ENCODE measurements at places on chromosomes 3 and 15.

DNA sequence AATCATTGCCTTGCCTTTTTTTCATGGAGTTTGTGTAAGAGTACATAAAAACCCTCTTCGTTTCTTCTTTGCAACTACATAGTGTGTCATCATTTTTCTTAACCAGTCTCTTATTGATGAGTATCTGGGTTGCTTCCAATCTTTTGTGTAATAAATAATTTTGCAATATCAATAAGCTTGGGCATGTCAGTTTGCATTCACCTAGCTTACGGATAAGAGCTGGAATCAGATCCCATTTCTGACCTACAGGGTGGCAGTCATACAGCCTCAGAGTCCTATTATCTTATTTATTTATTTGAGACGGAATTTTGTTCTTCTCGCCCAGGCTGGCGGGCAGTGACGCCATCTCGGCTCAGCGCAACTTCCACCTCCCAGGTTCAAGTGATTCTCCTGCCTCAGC is 18.3 kb downstream of the ANP32A start:
- no peak for DNase-seq

DNA sequence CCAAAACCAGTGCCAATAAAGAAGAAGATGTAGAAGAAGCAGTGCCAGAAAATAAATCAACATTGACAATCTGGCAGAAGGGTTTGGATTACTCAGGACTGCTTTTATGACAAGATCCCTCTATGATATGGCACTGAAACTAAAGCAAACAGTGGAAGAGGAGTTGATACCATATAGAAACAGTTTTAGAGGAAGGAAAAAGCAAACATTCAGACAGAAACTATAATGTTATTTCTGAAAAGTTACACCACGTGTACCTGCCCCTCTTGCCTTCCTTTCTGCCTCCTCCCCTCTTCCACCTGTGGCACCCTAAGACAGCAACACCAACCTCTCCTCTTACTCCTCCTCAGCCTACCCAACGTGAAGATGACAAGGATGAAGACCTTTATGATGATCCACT is 63.0 kb downstream of the SFMBT1 start:
- DNase-seq: no peak

DNA sequence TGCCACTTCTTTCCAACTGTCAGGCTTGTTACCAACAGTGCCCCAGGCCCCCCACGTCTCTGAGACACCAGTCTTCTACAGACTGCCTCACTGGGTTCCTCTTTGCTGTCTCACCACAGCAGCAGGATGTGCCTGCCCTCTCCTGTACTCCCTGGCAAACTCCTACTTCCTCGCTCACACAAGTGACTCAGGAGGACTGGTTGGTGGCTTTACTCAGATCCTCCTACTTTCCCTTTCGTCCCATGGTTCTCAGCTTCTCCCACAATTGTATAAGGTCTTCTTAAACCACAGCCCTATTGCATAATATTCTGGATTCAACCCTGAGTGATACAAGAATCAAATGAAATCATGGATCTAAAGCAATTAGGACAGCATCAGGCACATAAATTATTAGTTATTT is 246.6 kb upstream of the PROK2 start:
- peak; percentile 23 for DNase-seq

- DNase-seq: no peak
Observed at GRCh38 chr15:70845602-70846360, 8.2 kb downstream of the LARP6 start.

DNA sequence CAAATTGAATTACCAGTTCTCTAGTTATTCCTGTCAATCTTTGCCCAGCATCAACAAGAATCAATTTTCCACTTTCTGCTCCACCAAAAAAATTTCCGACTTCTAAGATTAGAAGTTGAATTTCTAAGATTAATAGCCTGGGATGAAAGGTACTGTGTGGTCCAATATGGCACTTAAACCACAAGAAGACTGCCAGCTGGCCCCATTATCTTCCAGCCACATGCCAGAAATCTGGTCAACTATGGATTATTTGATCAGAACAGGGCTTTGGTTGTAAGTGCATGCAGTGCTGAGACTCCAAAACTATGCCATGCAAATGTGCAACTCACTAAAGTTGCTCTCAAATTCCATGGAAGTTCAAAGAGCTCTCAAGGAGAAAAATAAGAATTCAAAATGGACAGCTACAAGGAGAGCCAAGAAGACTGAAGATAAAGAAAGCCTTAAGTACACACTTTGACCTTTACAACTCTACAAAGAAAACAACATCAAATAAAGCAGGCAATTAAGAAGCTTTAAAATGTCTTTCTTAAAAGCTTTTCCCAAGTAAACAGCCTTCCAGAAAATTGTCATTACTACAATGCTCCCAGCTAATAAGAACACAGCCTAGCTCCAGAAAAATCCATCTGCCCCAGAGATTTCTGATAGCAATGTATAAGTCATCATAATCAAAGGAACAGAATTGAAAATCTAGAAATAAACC is 64.2 kb downstream of the ST3GAL6 start:
- peak; percentile 46 for DNase-seq

DNA sequence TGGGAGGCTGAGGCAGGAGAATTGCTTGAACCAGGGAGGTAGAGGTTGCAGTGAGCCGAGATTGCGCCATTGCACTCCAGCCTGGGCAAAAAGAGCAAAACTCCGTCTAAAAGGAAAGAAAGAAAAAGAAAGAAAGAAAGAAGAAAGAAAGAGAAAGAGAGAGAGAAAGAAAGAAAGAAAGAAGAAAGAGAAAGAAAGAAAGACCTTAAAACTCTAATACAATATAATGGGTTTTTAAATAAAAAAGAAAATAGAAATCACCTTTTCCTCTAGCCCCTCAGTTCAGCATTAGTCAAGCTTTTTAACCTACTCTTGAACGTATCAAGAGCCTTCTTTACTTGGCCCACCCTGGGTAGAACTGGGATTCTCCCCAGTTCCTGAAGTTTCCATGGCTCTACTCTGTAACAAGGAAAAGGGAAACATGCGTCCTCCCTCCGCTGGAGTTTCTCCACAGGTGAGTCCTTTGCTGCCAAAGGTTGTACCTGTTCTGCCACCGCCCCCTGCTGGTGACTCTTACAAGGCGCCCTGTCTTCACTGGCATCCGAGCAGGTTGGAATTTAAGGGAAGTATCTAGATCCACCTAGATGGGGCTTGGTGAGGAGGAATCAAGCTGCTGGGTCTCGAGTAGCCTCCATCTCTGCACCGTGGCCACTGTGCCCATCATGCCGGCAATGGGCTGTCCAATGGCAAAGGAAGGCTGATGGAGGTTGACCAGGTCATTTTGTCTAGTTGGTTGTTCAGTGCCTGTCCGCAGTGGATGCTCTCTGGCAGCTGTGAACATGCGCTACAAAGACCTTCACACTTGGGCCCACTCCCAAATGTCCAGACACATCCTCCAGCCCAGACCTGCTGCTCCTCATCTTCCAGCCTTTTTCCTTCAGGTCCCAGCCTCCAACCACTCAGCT is 20.6 kb upstream of the EPHB3 start:
- DNase-seq: peak; percentile 64

GRCh38 chr3:190516416-190516815 is 2.5 kb downstream of the IL1RAP start:
- no peak for DNase-seq

DNA sequence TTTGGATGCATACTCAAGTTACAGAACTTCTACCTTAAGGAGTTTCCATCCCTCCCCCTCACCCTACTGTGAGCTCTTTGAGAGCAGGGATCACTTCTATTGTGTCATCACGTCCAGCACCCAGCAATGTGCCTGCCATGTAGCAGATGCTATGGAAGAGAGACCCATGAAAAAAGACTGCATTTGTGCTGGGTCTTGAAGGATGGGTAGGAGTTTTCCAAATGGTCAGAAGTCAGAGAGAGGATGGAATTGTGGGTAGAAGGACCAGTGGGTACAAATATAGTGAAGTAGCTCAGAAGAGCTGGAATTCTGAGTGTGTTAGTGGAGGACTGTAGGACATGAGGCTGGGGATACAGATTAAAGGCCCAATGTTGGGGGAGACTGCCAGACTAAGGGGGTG is 141.7 kb downstream of the SRGAP3 start:
- DNase-seq: no peak

GRCh38 chr3:12509466-12509865 is 25.2 kb downstream of the TSEN2 start:
- DNase-seq: no peak

DNA sequence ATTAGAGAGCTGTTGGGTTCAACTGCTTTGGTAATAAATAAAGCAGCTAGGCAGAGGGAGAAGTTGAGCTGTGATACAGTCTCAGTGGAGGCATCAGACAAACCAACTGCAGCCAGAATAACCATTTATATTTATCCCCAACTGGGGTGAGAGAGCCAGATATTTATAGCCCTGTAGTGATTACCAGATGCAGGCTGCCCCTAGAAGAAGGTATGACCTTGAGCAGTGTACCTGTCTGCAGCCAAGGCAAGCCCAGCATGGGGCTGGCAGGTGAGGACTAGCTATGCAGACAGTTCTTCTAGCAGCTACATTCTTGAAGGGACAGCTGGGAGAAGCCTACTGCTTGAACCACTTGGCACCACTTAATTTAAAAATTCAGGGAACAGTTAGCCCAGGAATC is 144.4 kb upstream of the EPHA3 start:
- no peak for DNase-seq

DNA sequence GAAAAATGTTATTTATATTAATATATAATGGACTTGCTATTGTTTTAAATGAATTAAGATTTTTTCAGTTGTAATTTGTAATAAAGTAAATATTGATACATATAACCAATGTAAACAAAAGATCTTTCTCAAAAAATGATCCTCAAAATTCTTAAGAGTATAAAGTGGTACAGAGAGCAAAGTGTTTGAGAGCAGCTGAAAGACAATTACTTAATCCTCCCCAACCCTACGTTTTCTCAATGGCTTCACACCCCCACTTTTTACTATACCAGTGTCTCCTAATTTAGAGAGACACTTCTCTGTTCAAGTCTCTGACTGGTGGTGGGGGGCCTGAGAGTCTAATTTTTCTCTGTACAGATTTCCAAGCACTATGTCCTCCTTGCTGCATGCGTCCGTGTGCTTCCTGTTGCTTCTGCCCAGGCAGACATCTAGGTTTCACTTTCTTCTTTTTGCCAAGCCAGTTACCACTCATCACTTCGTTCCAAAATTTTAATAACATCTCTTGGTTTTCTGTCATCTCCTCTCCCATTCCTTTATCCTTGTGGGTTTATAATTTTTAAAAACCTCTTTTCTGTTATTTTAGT is 276.3 kb upstream of the DNAJC19 start:
- DNase-seq: no peak

DNA sequence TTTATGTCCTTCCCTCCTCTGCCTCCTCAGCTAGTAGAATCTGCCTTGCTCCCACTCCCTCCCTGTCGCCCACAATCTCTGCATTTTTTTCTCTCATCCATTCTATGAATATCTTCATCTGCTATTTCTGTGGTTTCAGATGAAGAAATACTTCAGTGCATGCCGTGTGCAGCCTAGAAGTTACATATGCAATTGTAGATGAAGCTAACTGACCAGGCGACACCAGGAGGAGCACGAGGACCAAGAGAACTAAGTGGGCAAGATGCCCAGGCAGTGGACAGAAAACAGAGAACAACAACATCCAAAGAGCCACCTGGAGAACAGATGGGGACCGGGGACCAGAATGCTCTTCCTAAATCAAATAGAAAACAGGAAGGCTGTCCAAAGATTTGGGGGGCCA is 121.4 kb upstream of the ATP11B start:
- no peak for DNase-seq

DNA sequence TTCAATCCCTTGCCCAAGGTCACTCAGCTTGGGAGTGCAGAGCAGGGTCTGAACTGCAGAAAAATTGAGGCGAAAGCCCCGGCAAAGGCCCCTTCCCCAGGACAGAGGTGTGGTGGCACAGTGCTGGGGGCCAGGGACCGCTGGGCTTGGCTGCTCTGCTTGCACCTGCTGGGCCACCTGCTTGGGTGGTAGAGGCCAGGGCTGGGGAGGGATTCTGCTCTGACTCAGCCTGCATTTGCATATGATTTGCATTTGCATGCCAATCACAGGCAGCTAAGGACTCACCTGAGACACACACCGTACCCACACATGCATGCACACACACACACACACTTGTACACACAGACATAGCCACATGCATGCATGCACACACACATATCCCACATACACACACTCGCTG is 9.9 kb downstream of the GRM2 start:
- no peak for DNase-seq

GRCh38 chr15:70636540-70637165 is 126.7 kb downstream of the UACA start:
- DNase-seq: peak; percentile 69

DNA sequence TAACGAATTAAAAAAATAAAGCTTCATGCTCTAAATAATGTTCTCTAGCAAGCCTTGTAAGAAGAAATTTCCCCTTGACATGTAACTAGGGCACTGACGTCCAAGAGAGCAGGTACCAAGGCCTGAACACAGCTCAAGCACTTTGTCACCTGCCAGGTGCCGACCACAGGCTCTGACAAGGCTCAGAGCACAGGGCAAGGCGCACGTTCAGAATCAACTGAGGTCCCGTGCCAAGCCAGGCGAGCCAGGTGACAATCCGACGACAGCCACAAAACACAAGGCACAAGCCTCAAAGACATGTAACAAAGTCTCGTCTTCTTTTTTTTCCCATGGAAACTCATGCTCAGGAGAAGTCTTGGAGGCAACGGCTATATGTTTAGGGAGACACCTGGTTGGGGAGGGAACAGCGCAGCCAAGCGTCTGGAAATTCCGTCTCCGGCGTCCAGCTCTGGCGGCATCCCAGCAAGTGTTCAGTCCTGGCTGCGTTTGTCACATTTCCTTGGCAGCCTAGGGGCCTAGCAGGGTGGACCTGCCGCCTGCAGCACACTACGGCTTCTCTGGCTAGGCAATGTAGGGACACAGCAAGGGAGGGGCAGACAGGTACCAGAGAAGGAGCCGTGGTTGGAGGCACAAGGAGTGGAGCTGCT is 76.7 kb downstream of the ADAMTS17 start:
- DNase-seq: peak; percentile 67

DNA sequence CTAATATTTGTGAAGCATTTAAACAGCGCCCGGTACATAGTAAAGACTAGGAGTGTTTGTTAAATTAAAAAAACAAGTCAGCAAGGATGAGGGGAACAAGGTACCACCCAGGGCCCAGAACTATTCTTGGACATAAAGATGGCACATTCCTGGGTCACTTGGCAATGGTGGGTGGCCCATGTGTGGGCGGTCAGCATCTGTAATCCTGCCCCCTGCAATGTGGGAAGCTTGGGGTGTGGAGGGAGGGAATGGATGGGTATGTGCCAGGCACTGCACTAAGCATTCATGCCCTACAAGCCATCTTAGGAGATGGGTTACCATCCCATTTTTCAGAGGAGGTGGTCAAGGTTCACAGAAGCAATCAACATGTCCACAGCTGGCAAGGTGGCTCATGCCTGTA is 7.3 kb upstream of the C15orf39 start:
- no peak for DNase-seq

GRCh38 chr15:47991357-47991756 is 129.4 kb upstream of the SLC24A5 start:
- no peak for DNase-seq

- DNase-seq: peak; percentile 55
Observed at GRCh38 chr15:32956006-32956405, 238.2 kb downstream of the GREM1 start.

Data from femur (tissue), 1 donor.